ENCODE measurements at places on chromosomes 2 and 18.

DNA sequence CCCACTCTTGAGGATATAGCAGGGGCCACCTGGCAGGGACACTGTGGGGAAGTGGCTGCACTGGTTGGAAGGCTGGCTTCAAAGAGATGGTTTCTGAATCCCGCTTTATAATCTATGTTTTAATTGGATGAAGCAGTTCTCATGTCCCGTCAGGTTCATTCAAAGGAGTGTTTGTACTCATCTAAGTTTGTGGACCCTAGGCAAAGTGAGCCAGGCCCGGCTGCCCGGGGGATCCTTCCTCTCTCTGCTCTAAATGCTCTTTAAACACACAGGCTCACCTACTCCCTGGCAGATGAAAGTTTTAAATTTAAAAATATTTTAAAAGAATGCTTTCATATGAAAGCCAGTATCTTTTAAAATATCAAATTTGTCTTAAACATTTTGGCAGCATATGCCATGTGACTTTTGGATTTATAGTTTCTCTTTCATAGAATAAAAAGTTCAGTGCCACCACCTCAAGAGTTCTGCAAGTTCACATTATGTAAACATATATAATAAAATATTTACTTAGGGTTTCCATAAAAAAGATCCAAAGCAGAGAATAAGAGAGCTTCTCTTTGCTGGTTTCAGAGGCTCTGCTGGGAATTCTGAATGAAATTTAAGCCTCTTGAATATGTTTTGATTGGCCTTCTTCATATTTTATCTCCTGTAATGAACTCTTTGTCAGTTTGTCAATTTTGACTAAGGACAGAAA, 143.5 kb upstream of the ALPP start:
- DNase-seq, result no peak

GRCh38 chr2:37125416-37125815, 31.4 kb downstream of the EIF2AK2 start:
- no peak for DNase-seq

DNA sequence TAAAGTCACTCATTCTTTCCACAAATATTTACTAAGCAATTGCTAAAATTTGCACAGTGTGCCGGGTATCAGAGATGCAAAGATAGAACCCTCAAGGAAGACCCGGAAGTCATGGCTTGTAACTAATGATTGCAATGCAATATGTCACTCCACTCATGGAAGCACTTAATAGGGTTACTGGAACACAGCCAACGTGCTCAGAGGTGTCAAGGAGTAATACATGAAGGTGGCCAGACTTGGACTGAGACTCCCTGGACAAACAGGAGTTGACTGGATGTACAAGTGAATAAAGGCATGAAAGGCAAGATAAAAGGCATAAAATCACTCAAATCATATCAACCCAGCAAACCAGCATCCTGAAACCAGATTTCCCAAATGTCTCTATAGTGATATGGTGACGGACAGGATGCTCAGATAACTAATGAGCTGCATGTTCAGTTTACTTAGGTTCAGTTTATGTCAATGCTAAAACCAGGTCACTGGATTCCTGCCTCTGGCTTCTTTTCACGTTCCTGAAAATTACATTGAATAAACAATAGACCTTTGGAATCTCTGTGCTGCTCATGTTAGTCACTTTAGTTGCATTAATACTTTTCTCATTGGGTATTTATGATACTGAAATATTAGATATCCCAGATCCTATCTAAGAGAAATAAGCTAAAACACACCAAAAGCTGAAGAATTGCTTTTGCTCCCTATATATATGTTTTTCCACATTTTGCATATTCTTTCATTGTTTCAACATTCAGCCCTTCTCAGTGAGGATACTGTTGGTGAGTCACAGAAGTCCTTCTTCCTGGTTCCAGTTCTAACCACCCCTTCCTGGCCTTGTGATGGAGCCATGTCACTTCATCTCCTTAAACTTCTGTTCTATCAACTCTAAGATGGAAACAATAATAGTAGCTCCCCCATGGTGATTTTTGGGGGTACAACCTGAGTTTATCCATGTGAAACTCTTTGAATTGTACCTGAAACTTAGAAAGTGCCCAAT, 688.9 kb upstream of the ID2 start:
- no peak for DNase-seq

DNA sequence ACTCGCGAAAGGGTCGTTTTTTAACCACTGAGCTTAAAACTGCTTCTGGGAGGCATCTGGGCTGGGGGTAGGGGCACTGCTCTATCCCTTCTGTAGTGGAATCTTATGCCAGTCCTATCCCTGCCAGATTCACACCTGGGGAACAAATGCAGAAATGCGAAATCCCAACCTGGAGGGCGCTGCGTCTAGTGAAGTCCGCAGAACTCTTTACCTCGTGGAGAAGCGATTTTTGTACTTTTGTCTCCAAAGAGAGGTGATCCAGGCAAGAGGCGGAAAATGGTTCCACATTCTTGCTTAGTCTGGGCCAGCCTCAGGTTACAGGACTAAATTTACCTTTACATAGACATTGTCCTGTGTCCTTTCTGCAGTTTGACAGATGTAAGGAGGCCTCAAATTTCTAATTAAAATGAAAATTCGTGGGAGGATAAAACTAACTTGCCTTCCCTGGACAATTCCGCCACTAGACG, 10.4 kb downstream of the TBR1 start:
- peak; percentile 40 for DNase-seq

DNA sequence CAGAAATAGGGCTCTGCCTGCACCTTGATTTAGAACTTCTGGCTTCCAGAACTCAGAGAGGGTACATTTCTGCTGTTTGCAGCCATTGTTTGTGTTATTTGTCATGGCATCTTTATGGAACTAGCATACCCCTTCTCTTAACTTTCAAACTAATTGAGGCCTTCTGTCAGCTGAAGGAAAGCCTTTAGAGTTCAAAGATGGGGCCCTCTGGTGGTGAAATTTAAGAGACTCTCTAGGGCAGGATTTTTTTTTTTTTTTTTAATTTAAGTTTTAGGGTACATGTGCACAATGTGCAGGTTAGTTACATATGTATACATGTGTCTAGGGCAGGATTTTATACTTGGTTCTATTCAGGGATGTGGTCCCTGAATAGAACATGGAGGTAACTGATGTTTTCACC, 260.6 kb upstream of the LINC00305 start:
- DNase-seq, result peak; percentile 50

DNA sequence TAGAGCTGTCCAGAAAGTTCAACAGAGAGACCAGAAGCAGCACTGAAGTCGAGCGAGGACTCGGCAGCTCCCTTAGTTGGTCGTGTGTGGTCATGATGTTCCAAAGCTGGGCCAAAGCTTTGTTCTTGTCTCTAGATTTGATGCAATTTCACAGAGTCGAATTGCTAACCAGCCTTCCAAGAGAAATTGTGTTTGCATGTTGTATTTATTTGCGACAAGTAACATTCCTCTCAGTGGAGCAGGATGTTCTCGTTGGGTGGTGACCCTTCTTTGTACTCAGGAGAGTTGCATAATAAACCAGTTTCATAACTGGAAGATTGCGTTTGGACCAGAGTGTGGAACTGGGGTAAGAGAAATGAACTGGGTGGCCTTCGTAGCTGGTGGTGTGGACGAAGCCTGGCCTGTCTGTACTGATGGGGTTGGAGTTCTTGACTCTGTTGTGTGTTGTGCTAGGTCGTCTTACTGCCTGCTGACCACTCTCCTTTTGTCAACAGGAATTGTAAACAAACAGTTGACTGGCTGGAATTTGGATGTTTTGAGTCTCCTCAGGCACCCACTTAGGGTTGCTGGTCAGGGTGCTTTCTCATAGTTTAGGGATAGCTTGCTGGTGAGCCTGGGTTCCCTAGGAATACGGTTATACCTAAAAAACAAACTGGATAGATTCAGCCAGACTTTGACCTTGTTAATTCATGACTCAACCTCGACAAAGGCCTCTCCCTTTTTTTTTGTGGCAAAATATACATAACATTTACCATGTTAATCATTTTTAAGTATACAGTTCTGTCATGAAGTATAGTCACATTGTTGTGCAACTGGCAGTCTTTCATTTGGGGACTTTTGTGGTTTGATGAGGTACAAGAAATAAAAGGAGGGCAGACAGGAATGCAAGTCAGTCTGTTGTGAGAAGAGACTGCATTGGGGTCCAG, 28.9 kb upstream of the TOGARAM2 start:
- DNase-seq, result no peak

DNA sequence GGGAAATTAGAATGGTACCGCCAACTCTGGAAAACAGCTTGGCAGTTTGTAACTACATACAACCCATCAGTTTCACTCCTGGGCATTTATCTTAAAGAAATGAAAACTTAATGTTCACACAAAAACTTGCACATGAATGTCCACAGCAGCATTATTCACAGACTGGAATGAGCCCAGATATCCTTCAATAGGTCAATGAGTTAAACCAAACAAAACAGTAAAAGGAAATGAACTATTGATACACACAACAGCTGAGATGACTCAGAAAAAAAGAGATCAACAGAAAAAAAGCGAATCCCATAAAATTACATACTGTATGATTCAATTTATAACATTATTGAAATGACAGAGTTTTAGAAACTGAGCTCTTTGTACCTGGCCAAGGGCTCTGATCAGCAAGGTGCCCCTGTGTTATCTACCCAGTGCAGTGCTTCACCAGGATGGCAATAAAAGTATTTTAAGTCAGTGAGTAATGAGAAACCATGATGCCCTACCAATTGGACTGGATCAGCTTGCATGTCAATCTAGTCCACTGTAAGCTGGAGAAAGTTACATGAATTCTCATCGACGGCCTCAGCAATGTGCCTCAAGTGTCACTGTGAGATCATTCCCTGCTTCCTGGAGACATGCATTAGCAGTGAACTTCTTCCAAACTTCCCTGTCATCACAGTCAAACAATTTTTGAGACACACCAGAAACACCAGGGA, 21.9 kb downstream of the TMEM237 start:
- no peak for DNase-seq

- no peak for DNase-seq
These were observed 121.2 kb upstream of the LINC00305 start for GRCh38 chr18:64270121-64270520.

All from B cell (primary cell).